A172 (cell line): ENCODE measurements at places on chromosomes 2 and 18. TPM values are rescaled to one million over a fixed set of nuclear protein-coding genes. Genes with fewer than 3 reads are reported as not detected.

INHBB gene
- total RNA-seq: 0.16 and 0.17 TPM in 2 replicates

NCKAP5 gene
- total RNA-seq: 0.07 and 3.7 TPM in 2 replicates

SERPINB13 gene
- total RNA-seq: not detected in 2 replicates

SERPINB3 gene
- total RNA-seq: not detected in 2 replicates

KIAA2012 gene
- not detected in 2 replicates for total RNA-seq

B3GNT7 gene
- 0.17 TPM in 1 of 2 replicates, not detected in the other for total RNA-seq

TRIB2 gene
- 2.0 and 8.3 TPM in 2 replicates for total RNA-seq

ORC2 gene
- total RNA-seq: 28.8 and 40.5 TPM in 2 replicates
